Thyroid gland (tissue), 4 donors: ENCODE measurements at places on chromosomes 7 and 10.

DNA sequence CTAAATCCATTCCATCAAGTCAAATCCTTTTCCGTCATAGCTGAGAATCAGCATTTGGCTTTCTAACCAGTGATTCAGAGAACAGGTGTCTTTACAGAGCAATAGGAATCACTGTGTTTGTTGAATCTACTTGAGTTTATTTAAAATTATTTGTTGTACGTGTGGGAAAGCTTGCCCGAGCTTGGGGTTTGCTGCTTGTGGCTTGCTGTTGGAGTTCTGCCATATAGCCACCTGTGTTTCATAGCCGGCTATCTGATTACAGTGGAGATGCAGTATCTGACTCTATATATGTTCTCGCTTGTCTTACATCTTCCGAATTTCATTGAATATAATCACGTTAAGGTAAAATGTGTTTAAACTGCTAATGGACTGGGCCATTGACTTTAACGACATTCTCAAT lies 274.3 kb upstream of the MKI67 start:
- DNase-seq = no peak

- DNase-seq = no peak
These were observed 61.5 kb downstream of the HELLS start for GRCh38 chr10:94607111-94607510.

- DNase-seq = no peak
These were observed 40.5 kb downstream of the PRSS2 start for GRCh38 chr7:142811154-142811737.

DNA sequence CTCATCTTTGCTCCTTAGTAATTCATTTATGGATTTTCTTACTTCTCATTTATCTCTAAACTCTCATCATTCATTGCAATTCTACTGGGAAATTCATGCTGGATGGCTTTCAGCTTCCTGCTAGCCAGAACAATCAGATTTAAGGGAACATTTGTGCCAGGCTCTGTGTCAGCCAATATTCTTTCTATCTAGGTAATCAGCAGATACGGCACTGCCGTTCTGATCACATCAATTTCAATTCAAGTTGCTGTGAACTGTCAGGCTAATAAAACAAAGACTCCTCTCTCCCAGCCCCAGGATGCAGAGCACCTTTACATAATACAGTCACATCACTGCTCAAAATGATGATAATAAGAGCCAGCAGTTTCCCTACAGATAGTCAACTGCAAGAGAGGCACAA lies 468.3 kb downstream of the SORCS1 start:
- no peak for DNase-seq

DNA sequence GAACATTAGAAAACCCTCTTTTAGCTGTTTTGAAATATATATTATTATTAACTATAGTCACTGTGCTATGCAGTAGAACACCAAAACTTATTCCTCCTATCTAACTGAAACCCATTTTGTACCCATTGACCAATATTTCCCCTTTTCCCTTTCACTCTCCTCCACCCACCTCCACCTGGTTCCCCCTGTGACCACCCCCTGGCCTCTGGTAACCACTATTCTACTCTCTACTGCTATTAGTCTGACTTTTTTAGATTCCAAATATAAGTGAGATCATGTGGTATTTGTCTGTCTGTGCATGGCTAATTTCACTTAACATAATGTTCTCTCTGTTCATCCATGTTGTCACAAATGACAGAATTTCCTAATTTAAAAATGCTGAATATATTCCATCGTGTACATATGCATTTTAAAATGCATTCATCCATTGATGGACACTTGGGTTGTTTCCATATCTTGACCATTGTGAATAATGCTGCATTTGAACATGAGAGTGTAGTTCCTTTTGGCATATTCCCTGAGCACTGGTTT lies 18.7 kb downstream of the TBC1D12 start:
- DNase-seq = no peak

DNA sequence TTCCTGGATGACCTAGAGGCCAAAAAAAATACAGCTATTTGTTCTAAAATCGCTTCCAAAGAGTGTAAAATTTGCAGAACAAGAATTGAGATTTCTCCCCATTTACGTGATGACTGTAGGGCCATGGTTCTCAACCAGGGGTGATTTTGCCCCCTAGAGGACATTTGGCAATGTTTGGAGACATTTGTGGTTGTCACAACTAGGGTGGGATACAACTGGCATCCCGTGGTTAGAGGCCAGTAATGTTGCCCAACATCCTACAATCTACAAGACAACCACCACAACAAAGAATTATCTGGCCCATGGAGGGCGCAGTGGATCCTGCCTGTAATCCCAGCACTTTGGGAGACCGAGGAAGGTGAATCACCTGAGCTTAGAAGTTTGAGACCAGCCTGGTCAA lies 22.8 kb upstream of the MALSU1 start:
- DNase-seq = no peak

- DNase-seq = no peak
These were observed 357.4 kb downstream of the PPP1R3A start for GRCh38 chr7:113561446-113561845.
